ENCODE measurements at places on chromosomes 7 and 10.

GRCh38 chr10:105844676-105845570, 1203.8 kb downstream of the SORCS3 start:
- no peak for DNase-seq

DNA sequence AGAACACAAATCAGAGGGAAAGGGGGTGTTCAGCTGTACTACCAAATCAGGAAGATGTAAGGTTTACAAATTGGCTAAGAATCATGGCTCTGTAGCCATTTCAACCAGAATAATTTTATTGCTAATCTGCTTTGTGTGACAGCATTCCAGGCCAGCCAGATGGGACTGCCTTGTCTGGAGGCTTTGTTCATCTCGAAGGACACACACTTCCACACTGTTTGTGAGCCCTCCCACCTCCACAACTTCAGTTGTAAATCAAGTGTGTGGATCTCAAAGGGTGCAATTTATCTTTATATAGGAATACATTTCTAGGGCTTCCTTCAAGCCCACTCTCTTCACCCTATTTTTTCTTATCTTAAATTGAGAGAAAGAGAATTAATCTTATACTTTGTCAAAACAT, 6.9 kb upstream of the OIT3 start:
- DNase-seq: no peak

DNA sequence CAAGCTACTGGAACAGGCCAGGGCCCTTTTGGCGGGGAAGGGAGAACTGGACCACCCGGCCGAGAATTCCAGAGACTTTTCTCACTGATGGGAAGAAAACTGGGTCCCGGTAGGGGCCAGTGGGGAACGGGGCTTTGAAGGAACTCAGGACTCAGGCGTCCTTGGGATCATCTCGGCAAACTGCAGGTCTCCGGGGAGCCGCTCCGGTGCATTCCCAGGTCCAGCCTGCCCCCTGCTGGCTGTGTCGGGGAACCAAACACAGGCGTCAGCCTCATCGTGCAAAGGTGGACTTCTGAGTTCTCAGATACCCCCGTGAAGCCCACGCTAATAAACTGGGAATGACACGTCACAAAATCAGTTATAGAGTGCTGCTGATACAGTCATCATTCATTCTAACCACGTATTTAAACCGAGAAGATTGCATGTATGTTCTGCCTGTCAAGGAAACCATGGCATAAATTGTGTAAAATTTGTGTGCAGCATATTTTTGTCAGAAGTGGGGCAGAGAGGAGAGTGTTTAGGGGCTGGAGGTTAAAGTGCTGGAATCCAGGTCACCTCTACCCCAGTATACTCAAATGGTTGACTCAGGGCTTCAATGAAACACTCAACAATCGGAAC, 76.1 kb upstream of the CPXM2 start:
- DNase-seq: peak; percentile 6

DNA sequence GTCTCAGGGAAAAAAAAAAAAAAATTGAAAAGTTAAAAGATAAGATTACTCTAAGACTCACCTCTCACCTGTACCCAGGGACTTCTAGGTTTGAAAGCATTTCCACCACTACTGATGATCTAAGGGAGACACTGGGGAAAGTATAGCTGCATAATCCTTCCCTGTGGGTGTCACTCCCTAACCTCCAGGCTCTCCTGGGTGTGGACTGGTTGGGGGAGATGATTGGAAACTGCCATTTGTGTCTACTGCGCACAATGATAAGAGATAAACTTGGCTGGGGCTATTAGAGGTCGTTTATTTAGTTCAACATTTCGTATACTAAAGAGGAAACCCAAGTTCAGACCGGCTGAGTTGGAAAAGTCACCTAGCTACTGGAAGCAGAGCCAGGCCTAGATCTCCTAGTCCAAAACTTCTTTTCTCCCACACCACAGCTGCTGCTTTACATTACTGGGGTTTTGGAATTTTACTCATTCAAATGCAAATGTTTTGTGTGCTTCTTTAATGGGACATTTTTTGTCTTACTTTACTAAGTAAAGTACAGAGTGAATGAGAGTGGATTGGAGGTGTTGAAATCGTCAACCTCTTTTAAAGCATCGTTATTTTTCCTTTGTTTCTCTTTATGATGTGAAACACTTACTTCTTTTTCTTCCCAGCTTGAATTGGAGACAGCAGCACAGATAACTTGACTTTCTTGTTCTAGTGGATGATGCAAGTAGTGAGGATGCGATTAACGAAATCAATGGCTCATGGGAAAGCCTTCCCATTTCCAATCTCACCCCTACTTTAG, 22.3 kb upstream of the SEC61G start:
- no peak for DNase-seq

DNA sequence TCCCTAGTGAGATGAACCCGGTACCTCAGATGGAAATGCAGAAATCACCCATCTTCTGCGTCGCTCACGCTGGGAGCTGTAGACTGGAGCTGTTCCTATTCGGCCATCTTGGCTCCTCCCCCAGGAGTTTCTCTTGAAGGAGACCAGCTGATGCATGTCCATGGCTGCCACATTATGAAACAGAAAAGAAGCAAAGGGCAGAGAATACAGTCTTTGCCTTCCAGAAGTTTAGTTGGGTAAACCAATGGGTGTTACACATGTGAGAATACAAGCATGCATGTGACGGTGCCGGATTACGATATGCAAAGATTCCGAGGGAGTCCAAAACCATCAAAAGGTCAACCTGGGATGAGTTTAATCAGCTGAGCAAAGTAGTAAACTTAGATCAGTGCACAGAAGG, 151.6 kb downstream of the SEM1 start:
- no peak for DNase-seq

DNA sequence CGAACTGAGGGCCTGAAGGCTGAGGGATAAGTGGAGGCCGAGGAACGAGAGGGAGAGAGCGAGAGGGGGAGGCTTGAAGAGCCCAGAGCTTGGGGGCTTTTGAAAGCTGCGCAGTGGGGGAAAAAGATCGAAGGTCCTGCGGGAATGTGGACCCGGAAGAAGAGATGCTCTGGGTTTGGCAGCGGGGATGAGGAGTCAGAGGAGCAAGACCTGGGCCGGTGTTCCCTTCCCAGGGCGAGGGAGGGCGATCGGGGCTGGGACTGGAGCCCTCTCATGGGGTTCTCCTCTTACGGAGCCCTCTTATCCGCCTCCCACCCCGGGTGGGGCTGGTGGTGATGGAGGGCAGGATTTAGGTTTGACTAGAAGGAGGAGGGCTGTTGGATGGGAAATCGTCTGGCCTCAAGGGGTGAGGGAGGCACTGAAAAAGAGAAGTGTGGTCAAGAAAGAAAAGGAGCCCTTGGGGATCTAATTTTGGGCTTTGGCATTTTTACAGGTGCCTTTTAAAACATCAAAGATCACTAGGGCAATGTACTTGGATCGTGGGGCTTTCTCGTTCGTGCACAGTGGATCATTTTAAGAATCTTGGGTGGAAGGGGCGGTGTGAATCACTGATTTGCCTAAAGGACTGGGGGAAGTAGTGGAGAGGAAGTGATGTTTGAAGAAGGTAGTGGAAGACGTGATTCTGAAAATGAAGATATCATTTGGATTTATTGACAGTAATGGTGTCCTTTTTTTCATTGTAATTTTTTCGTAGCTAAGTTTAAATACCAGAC, 637 bp downstream of the SAMD8 start:
- DNase-seq: peak; percentile 55

- no peak for DNase-seq
Measured at GRCh38 chr7:77488986-77489385, 48.1 kb upstream of the PTPN12 start.

GRCh38 chr10:48442809-48443177, 136.3 kb downstream of the MAPK8 start:
- DNase-seq: no peak

- DNase-seq: no peak
Measured at GRCh38 chr10:44715136-44715535, 196.0 kb upstream of the TMEM72 start.

DNA sequence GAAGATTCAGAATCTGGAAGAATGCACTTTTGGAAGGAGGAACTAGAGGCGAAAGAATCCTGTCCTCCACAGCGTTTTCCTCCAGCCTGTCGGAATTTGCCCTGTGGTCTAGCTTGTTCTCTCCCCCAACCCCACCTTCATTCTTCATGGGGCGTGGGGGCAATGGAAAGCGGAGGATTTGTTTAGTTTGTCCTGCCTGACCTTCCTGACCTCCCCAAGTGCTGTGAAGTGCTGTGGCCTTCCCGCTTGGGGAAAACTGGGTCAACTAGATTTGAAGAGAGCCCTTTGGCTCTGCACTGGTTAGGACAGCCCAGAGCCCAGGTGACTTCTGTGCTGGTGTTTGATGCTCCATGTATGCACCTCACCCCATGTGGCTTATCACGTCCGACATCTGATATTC, 49.1 kb downstream of the GATA3 start:
- no peak for DNase-seq

- no peak for DNase-seq
Measured at GRCh38 chr10:52742731-52743130, 29.9 kb downstream of the MBL2 start.

- DNase-seq: no peak
Measured at GRCh38 chr7:88165697-88166096, 54.1 kb downstream of the SRI start.

GRCh38 chr7:12640299-12641096, 46.9 kb upstream of the ARL4A start:
- DNase-seq: no peak

- DNase-seq: no peak
Measured at GRCh38 chr7:98681951-98682350, 64.9 kb downstream of the NPTX2 start.

GRCh38 chr10:16586358-16587138, 64.9 kb upstream of the C1QL3 start:
- no peak for DNase-seq

DNA sequence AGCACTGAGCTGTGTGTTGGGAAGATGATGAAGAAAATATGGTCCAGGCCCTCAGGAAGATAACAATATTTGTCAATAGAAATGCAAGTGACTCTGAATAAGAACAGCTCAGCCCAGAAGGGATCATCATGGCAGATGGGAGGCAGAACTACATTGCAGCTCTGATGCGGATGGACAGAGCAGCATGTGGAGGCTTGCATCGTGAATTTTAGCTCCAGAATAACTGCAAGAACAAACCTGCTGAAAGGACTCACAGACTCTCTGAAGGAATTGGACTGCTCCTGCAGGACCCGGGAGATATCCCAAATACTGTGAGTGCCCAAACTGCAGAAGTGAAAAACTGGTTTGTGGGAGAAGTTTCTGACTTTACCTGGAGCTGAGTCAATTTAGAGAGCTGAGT, 80.6 kb upstream of the LAMB4 start:
- DNase-seq: no peak

GRCh38 chr10:69728335-69728870, 73.3 kb upstream of the COL13A1 start:
- no peak for DNase-seq

DNA sequence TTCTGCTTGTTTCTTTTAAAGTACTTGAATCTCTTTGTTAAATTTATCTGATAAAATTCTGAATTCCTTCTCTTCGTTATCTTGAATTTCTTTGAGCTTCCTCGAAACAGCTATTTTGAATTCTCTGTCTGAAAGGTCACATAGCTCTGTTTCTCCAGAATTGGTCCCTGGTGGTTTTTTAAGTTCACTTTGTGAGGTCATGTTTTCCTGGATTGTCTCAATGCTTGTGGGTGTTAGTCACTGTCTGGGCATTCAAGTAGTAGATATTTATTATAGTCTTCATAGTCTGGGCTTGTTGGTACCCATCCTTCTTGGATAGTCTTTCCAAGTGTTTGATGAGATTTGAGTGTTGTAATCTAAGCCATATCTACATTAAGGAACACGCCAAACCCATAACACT, 1060.6 kb downstream of the LRMDA start:
- DNase-seq: no peak

- DNase-seq: peak; percentile 3
Measured at GRCh38 chr7:376306-377079, 86.5 kb downstream of the FOXL3 start.

DNA sequence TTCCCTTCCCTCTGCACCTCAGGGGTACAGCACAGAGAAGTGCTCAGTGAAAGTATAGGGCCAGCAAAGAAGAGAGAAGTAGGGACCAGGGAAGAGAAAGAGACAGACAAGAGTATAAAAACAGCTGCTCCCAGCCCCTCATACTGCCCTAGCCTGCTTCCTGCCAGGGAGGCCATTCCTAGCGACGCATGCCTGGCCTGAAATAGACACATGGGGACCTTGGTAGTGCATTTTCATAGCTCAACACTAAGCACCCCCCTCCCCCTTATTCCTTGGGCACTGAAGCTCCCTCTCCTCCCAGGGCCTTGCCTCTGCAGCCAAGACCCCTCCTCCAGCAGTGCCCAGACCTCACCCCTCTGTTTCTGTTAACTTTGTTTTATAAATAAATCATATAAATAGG, 64.7 kb downstream of the ZMIZ1 start:
- no peak for DNase-seq

GRCh38 chr7:106413446-106413845, 128.7 kb upstream of the NAMPT start:
- DNase-seq: no peak

GRCh38 chr10:132439025-132439388, 42.0 kb downstream of the PWWP2B start:
- DNase-seq: no peak

DNA sequence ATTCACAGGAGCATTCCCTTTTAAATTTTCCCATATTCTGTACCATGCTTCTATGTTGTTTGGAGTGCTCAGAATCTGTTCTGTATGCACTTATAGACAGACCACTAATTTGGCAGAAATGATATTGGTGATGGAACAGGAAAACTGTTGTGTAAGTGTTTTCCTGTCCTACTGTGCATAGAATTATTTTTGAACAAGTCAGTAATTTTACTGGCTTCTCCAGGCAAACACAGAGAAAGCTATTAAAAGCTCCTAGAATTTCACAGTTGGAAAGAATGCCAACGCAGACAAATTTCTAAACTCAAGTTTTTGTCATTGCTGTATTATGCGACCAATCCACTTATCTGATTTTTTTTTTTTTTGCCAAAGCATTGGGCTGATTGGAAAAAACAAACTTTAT, 55.7 kb downstream of the ANKMY2 start:
- no peak for DNase-seq

DNA sequence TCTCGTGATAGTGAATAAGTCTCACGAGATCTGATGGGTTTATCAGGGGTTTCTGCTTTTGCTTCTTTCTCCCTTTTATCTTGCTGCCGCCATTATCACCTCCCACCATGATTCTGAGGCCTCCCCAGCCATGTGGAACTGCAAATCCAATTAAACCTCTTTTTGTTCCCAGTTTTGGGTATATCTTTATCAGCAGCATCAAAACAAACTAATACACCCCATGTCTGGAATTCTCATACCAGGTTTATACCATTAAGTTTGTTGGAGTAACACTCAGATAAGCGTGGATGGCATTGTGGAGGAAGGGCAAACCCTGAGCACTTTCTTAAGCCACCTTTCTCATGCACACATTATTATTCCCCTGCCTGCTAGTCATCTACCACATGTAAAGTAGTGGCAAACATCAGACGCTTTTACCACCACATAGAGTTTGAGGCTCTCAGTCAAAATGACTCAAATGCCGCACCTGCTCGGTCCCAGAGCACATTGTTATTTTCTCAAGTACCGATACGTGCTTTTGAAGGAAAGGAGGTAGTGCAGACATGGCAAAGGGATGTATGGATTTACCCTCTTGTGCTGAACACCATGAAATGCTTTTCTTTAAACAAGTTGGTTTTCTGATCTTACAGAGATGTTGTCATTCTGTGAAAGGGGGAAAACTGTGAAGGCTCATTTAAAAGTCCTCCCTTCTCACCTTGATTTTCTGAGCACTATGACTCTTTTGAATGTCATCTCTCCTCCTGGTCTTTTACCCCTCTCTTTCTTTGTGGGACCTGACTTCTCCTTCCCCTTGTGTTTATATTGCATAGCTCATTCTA, 429.7 kb downstream of the EXOC4 start:
- DNase-seq: no peak
